ENCODE measurements at places on chromosomes 5 and 9.

DNA sequence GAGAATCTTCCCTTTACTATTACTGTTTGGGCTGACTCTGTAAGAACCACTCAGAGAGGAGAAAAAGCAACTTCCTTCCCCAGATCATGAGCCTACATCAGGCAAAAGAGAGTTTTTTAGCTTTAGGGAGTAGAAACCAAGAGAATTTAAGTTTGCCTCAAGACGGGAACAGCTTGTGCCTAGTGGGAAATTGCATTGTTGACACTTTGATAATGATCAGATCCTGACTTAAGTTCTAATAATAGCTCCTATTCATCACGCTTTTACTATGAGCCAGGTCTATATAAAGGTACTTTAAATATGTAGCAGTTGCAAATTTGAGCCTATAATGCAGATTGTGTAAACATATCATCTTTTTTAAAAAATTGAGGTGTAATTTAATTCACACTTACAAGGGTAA, 298.2 kb downstream of the MAN2A1 start:
- no peak for DNase-seq

DNA sequence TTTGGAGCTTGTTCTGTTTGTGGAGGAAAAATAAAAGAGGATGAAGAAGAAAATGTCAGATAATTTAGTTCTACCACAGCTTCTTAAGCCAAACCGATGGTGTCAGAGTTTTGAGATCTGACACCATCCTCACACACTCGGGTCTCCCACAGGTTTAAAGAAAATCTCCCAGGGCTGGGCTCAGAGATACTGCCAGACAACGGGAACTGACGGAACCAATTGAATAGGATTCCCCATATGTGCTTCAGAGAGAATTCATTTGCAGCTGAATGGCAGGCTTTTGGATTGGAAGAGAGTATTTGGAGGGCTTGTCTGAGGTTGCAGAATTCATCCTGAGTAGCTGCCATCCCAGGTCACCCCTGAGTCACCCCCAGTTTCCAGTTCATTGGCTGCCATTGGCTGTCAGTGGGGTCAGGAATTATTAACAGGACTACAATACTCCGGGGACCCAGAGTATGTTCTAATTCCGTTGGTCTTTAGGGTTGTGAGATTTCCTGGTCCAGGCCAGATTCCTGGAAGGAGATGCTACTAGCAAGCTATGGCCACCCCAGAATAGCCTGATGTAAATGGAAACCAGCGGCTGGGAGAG, 131.3 kb downstream of the PDZD2 start:
- no peak for DNase-seq

DNA sequence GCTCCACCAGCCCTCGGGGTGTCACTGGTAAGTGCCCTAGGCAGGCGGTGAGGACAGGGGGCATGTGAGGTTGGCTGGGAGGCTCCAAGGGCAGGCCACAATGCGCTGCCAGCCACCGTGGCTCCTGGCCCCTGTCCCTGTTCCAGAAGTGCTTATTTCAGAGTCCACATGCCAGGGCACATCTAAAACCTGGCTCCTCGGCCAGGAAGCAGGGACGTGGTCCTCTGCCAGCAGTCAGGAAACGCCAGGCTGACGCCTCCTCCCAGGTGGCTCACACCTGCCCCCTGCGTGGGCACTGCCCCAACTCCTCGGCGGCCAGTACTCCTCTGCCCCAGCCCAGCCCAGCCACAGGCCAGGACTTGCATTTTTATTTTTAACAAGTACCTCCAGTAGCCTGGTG, 68.5 kb downstream of the SECISBP2 start:
- no peak for DNase-seq

DNA sequence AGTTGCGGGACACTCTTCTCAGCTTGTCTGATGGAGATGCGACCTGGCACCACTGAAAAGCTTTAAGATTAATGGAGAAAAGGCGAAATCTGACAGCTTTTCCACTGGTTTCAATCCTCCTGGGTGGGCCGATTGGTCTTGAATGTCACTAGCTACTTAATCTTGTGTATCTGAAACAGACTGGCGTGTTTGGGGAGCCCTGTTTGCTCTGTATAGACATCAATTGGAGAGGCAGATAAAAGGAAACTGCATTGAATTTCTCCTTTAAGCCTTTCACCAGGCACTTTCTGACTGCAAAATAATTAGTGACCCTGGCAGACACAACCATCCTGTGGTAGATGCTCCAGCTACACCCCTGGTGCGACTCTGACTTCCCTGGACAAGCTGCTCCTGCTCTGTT, 224.2 kb downstream of the NDUFS4 start:
- no peak for DNase-seq

GRCh38 chr9:114414346-114414745, 26.6 kb upstream of the AKNA start:
- DNase-seq: no peak

DNA sequence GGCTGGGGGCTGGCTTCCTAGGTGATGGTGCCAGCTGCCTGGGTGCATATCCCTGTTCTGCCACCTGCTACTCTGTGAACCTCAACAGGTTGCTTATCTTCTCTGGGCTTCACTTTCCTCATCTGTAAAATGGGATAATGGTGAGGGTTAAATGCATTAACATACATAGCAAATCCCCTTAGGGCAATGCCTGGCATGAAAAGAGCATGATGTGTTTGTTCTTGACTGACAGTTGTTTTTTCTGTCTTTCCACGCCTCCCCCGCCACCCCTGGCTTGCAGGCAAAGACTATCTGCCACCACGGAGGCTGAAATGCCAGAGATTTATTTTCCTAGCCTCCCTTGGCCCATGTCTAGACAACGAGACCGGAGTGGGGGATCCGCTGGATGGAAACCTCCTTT, 280.5 kb downstream of the NSG2 start:
- DNase-seq: no peak

DNA sequence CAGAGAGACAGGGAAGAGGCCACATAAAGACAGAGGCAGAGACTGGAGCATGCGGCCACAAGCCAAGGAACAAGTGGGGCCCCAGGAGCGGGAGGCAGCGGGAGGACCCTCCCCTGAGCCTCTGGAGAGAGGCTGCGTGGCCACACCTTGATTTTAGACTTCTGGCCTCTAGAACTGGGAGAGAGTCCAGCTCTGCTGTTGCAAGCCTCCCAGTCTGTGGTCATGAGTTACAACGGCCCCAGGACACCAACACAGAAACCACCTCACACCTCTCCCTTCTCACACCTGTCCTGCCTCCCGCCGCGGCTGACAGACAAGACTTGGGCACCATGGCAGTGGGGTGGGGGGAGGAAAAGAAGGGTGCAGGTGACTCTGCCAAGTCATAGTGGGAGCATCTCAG, 2.2 kb downstream of the INPP5E start:
- no peak for DNase-seq

- no peak for DNase-seq
These were observed 13.9 kb downstream of the GRXCR2 start for GRCh38 chr5:145858959-145859358.

GRCh38 chr9:121538221-121538620, 38.6 kb upstream of the GGTA1 start:
- DNase-seq: no peak

GRCh38 chr5:120436996-120437395, 27.1 kb upstream of the PRR16 start:
- DNase-seq: no peak

DNA sequence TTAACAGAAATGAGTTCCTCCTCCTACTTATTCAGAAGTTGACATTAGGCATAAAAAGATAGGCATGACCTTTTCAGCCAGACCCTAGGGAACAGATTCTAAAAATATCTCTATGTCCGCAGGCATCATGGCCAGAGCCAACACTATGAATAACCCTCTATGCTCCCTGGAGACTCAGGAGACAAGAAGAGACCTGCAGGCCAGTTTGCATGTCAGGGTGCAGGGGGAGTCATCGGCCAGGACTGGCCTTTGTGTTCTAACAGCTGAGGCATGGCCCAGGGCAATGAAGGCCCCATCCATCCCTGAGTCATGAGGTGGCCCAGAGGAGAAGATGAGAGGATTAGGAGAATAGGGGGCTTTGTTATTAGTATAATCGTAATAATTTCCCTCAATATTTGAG, 93.8 kb downstream of the TMEM215 start:
- no peak for DNase-seq

GRCh38 chr9:95626885-95627558, 110.3 kb upstream of the PTCH1 start:
- DNase-seq: peak; percentile 10

GRCh38 chr9:110799396-110799795, 130.8 kb downstream of the MUSK start:
- no peak for DNase-seq

DNA sequence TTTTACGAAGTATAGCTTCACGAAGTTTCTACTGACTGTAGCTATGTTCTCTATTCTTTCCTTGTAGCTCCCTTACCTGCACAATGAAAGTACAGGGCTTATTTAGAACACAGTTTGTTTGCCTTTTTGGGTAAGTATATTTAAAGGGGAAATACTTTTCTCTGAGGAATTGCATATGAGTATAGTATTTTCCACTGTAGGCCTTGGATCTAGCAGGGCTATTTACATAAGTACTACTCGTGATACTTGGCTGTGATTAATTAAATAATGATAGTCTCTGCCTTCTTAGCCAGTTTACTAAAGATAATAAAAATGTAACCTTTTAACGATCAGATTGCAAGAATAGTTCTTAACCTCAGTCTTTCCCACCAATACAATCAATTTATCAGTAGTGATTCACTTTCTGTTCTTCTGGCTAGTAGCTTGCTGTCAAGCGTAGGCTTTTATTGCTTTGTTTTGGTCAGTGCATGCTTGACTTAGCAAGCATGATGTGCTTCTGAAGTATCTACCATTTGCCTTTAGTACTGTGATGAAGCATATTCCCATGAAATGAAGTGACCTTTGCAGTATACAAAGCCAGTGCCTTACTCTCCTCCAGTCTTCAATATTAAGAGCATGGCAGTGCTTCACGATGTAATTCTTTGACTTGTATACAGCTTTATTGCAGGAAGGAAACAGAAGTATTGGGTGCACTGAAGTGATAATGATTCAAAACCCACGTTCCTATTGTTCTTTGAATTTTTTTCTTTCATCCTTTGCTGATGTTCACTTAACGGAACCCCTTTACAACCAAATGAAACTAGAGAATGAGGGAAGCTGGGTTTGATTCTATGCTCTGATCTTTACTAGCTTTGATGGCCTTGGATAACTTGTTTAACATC, 64.2 kb downstream of the SLC44A1 start:
- no peak for DNase-seq

DNA sequence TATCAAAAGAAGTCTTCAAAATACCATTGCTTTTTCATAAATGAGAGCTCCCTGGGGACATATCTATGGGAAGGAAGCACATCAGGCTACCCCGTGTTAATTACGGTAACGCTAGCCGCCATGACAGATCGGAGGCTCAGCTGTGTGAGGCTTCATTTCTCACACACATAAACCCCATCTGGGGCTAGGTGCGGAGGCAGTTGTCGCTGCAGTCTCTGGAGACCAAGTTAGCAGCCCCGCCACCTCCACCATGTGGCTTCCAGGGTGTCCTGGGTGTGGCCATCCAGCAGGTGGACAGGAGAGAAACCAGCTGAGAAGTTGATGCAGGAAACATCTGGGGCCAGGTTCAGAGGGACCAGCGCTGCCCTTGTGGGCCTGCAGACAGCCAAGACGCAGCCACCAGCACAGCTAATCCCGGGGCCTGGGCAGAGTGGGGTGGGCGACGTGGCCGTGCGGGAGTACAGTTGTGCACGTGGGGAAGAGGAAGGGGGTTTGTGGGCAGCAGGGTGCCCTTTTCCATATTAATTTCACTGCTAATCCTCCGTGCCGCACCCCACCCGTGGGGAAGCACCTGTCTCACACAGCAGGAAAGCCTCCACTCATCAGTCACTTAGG, 426.5 kb downstream of the IRX1 start:
- DNase-seq: no peak

- no peak for DNase-seq
These were observed 227.1 kb upstream of the NREP start for GRCh38 chr5:111984044-111984443.

GRCh38 chr9:136634904-136635303, 27.8 kb upstream of the EGFL7 start:
- DNase-seq: no peak

GRCh38 chr5:169050146-169050571, 250.8 kb downstream of the SLIT3 start:
- DNase-seq: no peak

GRCh38 chr5:58335518-58335917, 124.4 kb downstream of the PLK2 start:
- DNase-seq: no peak

DNA sequence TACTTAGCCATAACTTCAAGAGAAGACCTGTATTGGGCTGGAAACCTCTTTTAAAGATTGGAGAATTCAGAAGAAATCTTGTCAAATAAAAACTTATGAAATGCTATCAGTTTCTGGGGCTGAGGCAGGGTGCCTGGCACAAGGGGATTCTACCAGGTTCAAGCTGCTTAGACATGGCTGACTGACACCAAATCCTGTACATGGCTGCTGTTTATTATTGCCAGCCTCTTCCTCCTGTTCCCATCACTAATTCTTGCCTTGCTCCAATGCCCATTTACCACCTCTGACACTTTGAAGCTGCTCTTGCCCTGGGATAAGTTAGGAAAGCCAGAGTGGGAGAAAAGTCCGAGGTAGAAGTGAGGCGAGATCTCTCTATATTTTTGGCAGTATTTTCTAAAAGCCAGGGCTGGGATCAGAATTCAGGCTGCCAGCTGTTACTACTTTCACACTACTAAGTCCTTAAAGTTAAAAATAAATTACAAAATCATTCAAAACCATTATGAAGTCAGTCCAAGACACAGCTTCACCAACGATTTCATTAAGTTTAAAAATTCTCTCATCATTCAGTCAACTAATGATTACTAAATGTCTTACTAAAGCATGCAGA, 66.3 kb upstream of the TNFAIP8 start:
- DNase-seq: no peak

DNA sequence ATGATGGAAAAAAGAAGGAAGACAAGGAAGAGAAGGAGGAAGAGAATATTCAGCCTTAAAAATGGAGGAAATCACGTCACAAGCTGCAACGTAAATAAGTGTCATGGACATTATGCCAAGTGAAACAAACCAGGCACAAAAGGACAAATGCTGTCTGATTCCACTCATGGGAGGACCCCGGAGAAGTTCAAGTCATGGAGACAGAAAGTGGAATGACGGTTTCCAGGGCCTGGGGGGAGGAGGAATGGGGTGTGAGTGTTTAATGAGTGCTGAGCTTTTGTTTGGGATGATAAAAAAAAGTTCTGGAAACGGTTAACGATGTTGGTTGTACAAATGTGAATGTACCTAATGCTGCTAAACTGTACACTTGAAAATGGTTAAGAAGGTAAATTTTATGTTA, 439.5 kb downstream of the GADD45G start:
- DNase-seq: no peak

- DNase-seq: no peak
These were observed 53.5 kb downstream of the RNF38 start for GRCh38 chr9:36346569-36346968.

- no peak for DNase-seq
These were observed 153.7 kb downstream of the INSYN2B start for GRCh38 chr5:169826618-169827017.

- no peak for DNase-seq
These were observed 16.3 kb downstream of the IL5 start for GRCh38 chr5:132526974-132527564.

- no peak for DNase-seq
These were observed 45.1 kb upstream of the TESK1 start for GRCh38 chr9:35559792-35560530.

- no peak for DNase-seq
These were observed 71.0 kb upstream of the PLPP6 start for GRCh38 chr9:4591123-4591500.
